ENCODE measurements at places on chromosomes 2 and 18.

DNA sequence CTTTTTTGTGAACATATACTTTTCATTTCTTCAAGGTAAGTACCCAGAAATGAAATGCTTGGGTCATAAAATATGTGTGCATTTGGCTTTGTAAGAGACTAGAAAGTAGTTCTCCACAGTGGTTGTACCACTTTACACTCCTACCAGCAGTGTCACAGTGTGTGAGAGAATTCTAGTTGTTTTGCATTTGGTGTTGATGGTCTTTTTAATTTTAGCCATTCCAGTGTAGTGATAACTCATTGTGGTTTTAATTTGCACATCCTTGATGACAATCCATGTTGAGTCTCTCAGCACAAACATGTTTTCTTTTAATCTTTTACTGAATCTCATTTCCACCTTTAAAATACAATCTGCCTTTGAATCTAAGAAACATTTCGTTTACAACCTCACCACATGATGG, 402.5 kb upstream of the ETAA1 start:
- DNase-seq = no peak

DNA sequence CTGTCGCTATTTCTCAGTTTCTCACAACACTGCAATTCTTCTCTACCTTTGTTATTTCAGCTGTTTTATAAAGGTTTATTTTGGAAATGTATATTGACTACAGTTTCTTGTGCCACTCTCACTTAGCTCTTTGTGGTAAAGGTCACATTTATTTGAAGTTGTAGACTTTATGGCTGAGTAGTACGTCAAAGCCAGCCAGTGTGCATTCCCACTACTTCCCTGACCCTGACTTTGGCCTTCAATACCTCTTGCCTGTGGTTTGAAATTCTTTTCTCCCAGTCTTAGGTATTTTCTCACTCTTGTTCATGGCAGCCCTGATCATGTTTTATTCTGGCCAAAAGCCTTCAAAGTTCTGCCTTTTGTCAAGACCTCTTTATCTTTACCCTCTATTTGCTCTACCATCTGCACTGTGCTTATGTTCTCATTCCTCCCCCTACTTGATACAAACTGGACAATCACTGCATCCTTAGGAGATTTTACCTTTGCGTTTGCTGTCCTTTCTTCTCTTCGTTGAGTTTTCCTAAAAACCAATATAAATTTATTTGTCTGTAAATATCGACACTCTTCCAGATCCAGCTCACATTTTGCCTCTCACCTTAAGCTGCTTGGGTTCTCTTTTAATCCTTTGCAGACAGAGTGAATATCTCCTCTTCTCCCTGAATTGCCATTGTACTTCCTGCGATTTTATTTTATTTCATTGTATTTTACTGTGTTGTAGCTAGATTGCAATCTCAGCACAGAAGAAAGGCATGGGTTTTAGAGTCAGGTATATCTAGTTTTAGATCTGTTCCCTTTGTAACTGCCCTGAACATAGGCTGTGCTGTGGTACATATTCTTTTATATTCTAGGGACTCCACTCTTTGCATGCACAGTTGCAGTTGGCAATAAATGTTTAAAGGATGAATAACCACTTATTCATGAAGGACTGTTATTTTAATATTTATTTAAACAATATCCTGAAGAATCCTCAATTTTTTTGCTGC, 31.2 kb downstream of the GULP1 start:
- DNase-seq = no peak

- no peak for DNase-seq
Measured at GRCh38 chr2:171923206-171923605, 945 bp downstream of the HAT1 start.

DNA sequence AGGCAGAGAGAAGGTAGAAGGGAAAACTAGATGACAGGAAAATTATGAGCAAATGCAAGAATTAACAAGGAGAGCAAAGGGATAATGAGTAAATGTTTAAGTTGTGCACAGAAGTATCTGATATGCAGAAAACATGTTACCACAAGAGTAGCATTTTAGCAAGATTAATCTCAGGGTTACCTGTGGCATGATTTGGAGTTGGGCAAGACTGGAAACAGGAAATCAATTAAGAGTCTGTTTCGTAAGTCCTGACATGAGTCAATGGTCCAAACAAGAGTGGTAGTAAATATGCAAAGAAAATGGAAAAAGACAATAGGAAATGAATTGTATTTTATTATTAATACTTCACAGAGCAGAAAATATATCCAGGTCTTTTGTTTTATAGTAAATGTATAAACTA, 17.3 kb upstream of the MTX2 start:
- DNase-seq = no peak

GRCh38 chr2:216944733-216945132, 84.9 kb upstream of the TNP1 start:
- DNase-seq = no peak

DNA sequence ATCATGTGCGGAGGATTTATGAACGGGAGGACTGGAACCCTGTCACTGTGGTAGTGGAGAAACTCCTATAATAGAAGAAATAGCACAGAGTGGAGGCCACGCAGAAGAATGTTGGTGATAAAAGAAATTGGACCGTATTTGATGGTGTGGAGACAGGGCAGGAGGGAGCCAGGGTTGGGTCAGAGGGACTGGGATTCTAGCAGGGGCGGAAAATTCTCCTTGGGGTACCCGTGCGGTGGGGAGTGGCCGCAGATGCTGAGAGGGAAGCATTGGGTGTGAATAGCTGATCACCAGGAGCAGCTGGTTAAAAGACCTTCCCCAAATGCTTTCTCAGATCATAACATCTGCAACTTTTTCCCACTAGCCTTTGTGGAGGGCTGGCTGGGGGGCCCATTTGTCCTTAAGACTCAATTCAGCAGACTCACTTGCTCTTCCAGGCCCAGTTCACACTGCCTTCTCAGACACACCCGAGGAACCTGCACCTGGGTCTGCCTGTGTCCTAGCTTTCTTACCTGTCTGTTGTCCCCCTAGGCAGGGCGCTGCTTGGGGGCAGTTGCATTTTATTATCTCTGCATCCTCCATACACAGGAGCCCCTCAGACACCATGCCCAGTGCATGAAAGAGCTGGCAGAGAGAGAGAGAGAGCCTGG, 7.1 kb downstream of the SH3BP4 start:
- no peak for DNase-seq

DNA sequence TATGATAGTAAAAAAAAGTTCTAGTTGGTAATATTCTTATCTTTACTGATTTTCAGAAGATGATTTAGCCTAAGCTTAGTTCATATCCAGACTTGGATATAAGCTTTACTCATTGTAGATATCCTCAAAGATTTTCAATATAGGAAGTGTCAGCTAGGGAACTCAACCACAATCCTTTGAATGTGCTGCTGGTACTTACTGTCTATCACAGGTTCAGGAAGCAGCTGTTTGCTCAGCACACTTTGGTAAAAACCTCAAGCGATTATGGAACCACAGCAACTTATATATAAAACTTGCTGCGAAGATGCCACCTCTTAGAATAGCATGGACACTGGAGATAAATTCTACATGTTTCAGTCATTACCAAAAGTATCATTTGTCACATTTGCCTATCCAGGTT, 60.1 kb upstream of the TNFRSF11A start:
- DNase-seq = no peak

DNA sequence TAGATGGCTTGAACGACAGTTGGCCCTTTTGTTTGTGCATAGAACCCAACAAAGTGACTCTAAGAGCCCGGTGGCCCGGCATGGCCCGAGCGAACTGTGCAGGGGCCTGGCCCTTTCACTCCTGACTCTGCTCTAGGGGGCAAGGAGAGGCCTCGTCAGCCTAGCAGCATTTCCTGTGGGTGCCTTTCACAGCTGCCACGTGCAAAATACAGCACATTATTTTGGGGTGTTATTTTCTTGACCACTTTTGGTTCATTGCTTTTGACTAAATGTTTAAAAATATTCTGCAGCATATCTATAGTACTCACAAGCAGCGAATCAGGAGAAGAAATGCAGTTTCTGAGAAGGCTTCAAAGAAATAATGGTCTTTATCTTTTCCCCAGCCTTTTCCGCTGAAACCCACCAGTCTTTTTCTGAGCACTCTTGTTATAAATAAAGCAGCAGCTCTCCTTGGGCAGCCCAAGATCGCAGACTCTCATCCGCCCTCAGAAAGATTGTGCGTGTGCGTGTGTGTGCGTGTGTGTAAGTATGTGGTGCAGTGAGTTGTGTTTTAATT, 31.3 kb downstream of the DGKD start:
- no peak for DNase-seq

- no peak for DNase-seq
Measured at GRCh38 chr2:222054813-222055212, 244.0 kb downstream of the PAX3 start.

DNA sequence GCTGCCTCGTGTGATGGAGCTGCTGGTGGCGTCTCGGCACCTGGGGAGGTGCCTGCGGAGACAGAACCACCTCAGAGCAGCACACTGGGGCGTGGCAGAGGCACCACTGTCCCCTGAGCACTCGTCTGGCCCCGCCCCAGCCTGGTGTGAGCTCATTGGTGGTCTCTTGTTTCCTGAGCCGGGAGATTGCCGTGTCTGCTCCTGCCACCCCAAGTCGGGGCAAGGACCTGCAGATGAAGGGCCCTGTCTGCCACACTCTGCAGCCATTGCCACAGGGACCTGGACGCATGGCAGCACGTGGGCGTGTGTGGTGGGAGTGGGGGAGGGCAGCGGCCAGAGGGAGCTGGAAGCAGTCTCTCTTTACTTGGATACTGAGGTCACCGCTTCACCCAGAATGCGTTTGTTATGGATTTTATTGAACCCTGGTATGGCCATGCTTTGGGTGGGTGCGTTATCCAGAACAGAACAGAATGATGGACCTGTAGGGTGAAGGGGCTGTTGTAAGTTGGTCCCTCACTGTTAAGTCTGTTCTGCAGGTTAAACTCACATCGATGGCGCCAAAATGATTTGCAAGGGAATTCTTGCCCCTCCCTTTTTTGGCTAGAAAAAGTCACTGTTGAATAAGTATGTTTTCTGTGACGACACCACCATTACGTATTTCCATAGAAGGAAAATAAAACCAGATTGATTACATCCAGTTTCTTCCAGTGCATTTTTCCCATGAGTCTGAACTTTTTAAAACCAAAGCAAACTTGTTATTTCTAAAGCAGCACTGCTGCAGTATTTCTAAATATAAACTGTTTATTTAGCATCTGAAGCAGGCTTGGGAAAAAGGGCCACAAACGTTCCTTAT, 92.0 kb downstream of the USP40 start:
- DNase-seq = peak; percentile 20

- DNase-seq = no peak
Measured at GRCh38 chr18:54235871-54236270, 11.4 kb upstream of the MBD2 start.

DNA sequence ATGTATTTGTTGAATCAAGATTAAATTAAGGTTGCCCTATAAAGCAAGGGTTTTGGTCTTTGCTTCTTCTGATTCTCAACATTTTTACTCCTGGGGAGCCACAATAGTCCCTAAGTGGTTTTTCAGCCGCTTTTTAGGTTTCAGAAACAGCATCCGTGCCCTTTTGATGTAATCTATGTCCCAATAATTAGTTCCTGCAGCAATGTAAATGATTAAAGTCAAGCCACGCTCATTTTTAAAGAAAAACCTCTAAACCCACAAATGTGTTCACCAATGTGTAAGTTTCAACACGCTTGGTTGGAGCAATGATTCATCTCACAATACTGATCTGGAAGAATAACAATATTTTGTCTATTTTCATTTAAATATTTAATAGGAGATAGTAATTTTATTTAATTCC, 5.6 kb downstream of the ARL4C start:
- no peak for DNase-seq

All from D721Med (cell line).